ENCODE measurements at places on chromosomes 3 and 15. TPM values are rescaled to one million over a fixed set of nuclear protein-coding genes. Genes with fewer than 3 reads are reported as not detected.

Gene WDR6
- total RNA-seq, result 243 TPM

Gene RAF1
- total RNA-seq, result 74.5 TPM

Gene ZWILCH
- 26.1 TPM for total RNA-seq

Gene CXCR6
- total RNA-seq, result 0.76 TPM

Measured in uterus (tissue), 4 donors.